Lung (tissue), 17 donors: ENCODE measurements at places on chromosomes 1 and 21. TPM values are rescaled to one million over a fixed set of nuclear protein-coding genes. Genes with fewer than 3 reads are reported as not detected.

The SDCCAG8 gene
- polyA plus RNA-seq, result 25.4 TPM

The UTP11 gene
- 31.0 TPM for polyA plus RNA-seq

The MYOG gene
- polyA plus RNA-seq, result not detected

The DCST2 gene
- polyA plus RNA-seq, result 1.7 TPM

The NLRP3 gene
- polyA plus RNA-seq, result 1.3 TPM

The CLDN17 gene
- not detected for polyA plus RNA-seq

The GJA8 gene
- polyA plus RNA-seq, result not detected

The IL22RA1 gene
- 0.09 TPM for polyA plus RNA-seq

The ATP1A1 gene
- 320 TPM for polyA plus RNA-seq

The CFAP141 gene
- 8.4 TPM for polyA plus RNA-seq

The RNU1-4 gene
- not detected for polyA plus RNA-seq

The SLC9A1 gene
- polyA plus RNA-seq, result 29.6 TPM

The S100A1 gene
- 0.31 TPM for polyA plus RNA-seq

The ZRANB2 gene
- 98.4 TPM for polyA plus RNA-seq

The SHE gene
- polyA plus RNA-seq, result 15.1 TPM

The SPATA45 gene
- not detected for polyA plus RNA-seq

The GIPC2 gene
- 1.1 TPM for polyA plus RNA-seq

The GSTM2 gene
- polyA plus RNA-seq, result 51.7 TPM

The IL12RB2 gene
- polyA plus RNA-seq, result 0.48 TPM

The NUAK2 gene
- 4.2 TPM for polyA plus RNA-seq

The CLDN14 gene
- 0.49 TPM for polyA plus RNA-seq

The LENEP gene
- polyA plus RNA-seq, result 0.31 TPM

The PTPN14 gene
- polyA plus RNA-seq, result 4.5 TPM

The PRRX1 gene
- 14.0 TPM for polyA plus RNA-seq

The GBP5 gene
- 1.7 TPM for polyA plus RNA-seq

The ALX3 gene
- 0.16 TPM for polyA plus RNA-seq

The TMEM269 gene
- polyA plus RNA-seq, result 0.03 TPM

The S100B gene
- polyA plus RNA-seq, result 5.2 TPM

The TAS1R1 gene
- 0.08 TPM for polyA plus RNA-seq

The REN gene
- 0.75 TPM for polyA plus RNA-seq

The KCNJ9 gene
- not detected for polyA plus RNA-seq

The LRRC53 gene
- not detected for polyA plus RNA-seq

The PLEKHN1 gene
- 2.0 TPM for polyA plus RNA-seq

The NECTIN4 gene
- 8.1 TPM for polyA plus RNA-seq

The TSACC gene
- 0.45 TPM for polyA plus RNA-seq

The RGSL1 gene
- polyA plus RNA-seq, result not detected

The SDHC gene
- polyA plus RNA-seq, result 52.5 TPM

The CDC20 gene
- polyA plus RNA-seq, result 5.6 TPM

The TCHH gene
- 0.06 TPM for polyA plus RNA-seq

The ADARB1 gene
- 13.4 TPM for polyA plus RNA-seq

The WNT9A gene
- polyA plus RNA-seq, result 4.3 TPM

The OLFML2B gene
- 3.0 TPM for polyA plus RNA-seq

The CELA2B gene
- not detected for polyA plus RNA-seq

The HPDL gene
- polyA plus RNA-seq, result 2.3 TPM
